MV-4-11 (cell line): ENCODE measurements at places on chromosomes 1 and 21.

GRCh38 chr1:236809148-236809547, 14.1 kb downstream of the MTR start:
- DNase-seq: no peak

- DNase-seq: no peak
These were observed 222.9 kb upstream of the KCNK2 start for GRCh38 chr1:214859647-214860046.

GRCh38 chr21:41016472-41016871, 151.5 kb upstream of the BACE2 start:
- no peak for DNase-seq

GRCh38 chr21:33895356-33895755, 20.2 kb downstream of the ATP5PO start:
- no peak for DNase-seq

GRCh38 chr1:243597383-243597782, 252.7 kb downstream of the AKT3 start:
- no peak for DNase-seq

DNA sequence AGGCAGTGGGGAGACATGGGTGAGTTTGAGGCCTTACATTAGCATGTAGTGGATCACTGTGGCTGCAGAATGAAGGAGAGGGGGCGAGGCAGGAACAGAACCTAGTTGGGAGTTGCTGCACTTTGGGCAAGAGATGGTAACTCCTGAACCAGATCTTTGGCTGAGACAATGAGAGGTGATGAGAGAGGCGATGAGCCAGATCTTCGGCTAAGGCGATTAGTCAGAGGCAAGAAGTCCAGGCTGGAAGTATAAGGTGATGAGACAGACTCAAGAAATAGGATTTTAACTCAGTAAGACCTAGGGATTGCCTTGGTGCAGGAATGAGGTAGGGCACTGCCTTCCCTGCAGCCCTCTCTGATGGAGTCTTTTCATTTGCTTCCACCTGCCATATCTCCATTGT, 9.1 kb upstream of the ARTN start:
- no peak for DNase-seq

DNA sequence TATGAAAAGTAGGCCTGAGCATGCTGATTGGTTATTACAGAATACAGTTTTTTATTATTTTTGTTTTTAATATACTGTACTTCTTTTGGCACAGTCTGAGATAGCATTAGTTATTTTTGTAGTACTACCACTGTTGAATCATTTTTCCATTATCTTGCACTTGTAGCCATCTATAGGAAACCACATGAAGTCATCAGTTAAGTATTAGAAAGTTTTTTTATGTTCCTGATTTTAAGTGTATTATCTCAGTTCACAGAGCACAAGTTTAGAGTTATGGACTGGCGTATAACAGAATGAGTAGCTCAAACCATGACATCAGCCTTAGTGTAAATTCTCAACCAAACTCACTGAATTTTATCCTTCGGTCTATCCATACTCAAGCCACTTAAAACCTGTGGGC, 22.8 kb downstream of the DHX9 start:
- DNase-seq: no peak

GRCh38 chr1:189499736-189500135, 977.9 kb downstream of the BRINP3 start:
- DNase-seq: no peak

DNA sequence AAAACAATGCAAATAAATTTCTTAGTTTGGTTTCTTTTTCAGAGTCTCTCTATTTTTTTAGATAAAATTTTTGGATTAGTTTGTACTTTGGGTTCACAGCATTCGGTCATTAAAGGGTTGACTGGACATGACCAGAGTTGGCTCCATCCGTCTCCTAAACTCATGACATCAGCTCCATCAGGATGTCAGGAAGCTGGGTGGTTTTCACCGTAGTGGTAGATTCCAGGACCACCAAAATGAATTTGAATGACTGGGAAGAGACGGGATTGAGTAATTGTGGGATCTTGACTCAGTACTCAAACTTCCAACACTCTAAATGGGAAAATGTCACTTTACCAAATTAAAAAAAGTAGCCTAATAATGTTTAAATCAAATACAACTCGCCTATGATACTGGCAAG, 279.2 kb upstream of the DUSP10 start:
- no peak for DNase-seq

- no peak for DNase-seq
These were observed 650.0 kb upstream of the RGS18 start for GRCh38 chr1:191508239-191508638.

DNA sequence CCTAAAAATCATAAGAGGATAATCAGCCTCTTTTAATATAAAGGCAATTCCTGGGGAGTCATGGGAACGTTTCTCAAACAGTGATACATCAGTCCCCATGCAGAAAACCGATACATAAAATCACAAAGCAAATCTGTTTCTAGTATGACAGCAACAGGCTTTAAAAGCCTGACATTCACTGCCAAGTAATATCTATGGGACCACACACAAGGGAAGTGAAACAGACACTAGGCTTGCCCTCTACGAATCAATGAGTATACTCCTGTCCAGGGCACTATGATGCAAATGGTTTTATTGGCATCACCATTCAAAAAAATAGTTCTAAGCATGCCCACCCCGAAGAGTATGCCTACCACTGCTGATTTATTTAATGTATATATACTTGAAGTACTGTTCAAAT, 54.4 kb downstream of the TIAM1 start:
- peak; percentile 62 for DNase-seq

GRCh38 chr1:153024413-153024812, 6.6 kb upstream of the SPRR1B start:
- DNase-seq: no peak

GRCh38 chr1:220747437-220748088, 559 bp upstream of the MTARC2 start:
- peak; percentile 17 for DNase-seq

- DNase-seq: peak; percentile 93
These were observed 62.1 kb downstream of the PIK3R3 start for GRCh38 chr1:46070164-46070814.

DNA sequence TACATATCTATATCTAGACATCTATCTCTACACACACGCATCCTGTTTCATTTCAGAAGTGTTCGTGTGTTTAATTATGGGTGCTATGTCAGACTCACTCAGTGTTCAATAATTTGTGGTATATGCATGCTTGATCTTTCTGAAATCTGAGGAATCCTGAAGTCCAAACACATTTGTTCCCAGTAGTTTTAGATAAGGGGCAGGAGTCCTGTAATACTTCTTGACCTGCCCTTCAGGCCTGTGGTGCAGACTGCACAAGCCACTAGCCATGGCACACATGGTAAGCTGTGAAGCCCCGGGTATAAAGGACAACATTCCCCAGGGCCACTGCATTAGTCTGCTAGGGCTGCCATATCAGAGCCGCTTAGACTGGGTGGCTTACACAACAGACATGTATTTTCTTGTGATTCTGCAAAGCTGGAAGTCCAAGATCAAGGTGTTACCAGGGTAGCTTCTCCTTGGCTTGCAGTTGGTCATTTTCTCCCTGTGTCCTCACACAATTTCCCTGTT, 267.2 kb downstream of the RHOU start:
- no peak for DNase-seq

- no peak for DNase-seq
These were observed 33.4 kb downstream of the SLC19A1 start for GRCh38 chr21:45508607-45509565.

DNA sequence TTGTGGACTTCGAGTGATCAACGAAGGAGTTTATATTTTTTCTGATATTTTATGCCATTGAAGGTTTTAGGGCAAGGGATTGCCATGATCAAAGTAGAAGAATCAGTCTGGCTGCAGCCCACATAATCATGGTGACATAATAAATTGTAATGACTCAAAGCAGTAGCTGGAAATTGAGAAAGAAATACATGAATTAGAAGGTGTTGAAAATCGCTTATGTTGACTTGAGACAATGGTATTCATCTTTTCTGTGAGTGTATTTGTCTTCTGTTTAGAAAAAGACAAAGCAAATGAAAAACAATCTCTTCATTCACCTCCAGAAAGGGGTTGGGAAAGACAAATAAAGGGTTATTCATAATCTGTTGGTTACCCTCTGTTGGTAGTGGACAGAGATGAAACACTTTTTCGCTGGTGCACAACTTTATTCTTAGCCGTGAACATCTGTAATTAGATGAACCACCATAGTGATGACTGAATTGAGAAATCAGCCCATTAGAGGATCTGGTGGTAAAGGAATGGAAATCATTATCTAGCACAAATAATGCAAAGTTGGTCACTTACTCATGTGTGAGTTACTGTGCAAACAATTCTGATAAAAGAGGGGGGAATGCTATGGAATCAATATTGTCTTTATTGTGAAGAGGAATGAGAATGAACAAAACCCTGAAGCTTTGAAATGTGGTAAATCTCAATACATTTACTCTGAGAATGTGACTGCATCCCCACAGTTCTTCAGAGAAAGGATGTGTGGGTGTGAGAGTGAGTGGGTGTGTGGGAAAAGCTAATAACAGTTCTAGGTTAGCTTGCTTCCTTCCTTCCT, 121.8 kb downstream of the NTNG1 start:
- DNase-seq: no peak

- DNase-seq: peak; percentile 78
These were observed 120.0 kb downstream of the SETD4 start for GRCh38 chr21:35940074-35940927.

- DNase-seq: no peak
These were observed 14.9 kb downstream of the TRMT13 start for GRCh38 chr1:100147875-100148274.

DNA sequence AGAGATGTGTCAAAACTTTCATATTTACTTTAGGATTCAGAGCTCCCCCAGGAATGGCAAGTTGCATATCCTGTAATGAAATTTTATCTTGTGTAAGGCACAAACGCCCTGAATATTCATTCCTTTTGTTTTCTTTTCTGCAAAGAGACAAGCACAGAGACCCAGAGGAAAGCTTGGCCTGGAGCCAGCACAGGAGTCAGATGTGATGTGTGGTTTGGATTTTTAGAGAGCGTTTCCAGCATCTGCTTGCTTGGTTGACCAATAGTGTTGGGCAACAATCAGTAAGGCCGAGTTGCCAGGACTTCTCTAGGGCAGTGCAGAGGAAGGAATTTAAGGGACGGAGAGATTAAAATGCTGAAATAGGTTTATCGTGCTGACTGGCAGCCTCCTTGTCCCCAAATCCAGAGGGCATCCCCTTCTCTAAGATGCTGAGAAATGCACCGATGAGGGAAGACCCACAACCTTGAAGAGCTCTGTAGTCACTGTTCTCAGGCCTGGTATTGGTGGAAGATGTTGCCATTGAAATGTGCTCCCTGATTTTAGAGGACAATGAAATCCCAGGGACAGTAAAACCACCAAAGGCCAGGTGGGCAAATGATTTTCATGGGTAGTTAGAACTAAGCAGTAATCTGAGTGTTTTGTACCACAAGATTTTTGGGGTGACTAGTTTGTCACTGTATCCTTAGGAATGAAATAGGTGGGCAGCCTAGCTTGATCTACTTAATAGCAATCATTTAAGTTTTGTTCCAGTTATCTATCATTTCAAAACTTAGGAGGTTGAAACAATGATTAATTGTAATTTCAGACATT, 37.9 kb upstream of the RHOU start:
- DNase-seq: peak; percentile 95

DNA sequence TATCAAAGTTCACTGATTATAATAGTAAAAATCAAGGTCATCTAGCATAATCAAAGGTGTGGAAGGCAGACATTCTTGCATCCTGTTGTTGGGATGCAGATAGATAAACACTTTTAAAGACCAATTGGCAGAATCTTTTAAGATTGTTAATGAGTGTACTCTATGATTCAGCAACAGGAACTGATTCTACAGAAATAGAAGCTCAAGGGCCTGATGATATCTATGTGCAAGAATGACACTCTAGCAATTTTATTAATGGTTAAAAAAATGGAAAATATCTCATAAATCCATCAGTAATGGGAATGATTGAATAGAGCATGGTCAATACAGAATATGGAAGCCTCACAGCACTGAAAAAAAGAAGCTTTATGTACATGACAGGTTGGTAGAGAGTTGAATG, 2.2 kb upstream of the ATP1A4 start:
- peak; percentile 24 for DNase-seq

- peak; percentile 92 for DNase-seq
These were observed 11.4 kb upstream of the ZSCAN20 start for GRCh38 chr1:33460947-33461629.

- no peak for DNase-seq
These were observed 21.0 kb upstream of the IFFO2 start for GRCh38 chr1:18977428-18977827.

- DNase-seq: no peak
These were observed 27.3 kb upstream of the ACOT11 start for GRCh38 chr1:54520631-54521321.

DNA sequence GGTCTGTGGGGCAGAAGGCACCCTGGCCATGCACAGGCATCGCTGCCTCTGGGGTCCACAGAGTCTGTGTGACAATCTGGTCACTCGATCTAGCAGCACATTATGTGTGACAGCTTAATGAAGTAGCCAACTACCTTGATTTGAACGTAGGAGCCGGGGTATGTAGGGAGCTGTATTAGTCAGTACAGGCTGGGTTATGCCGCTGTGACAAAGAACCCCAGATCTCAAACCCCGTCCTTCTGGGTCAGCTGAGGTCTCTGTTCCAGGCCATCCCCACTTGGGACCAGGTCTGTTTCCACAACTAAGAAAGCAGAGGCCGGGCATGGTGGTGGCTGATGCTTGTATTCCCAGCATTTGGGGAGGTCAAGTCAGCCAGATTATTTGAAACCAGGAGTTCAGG, 8.3 kb upstream of the ATAD3B start:
- DNase-seq: no peak

DNA sequence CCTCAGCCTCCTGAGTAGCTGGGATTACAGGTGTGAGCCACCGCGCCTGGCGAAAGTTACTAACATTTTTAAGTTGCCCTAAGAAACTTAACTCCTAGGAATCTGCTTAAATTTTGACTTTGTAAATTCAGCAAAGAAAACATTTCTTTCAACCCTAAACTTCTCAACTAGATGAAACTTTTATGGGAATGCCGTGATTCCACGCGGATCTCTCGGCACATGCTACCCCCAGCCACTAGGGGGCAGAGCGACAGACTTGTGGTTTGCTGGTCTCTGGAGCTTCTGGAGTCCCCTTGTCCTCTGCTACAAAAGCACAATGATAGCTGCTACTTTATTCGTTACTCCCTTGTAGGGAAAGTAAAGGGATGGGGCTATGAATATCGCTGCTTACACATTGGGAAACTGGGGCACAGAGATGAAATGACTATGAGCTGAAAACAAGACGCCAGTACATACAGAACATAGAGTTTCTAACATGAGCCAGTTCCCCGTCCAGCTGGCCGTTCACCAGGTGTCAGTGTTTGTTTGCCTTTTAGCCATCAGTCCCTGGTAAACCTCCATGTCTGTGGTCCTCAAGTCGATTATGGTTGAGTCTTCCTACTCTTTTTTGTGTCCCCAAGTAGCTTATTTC, 114.7 kb downstream of the PBX1 start:
- DNase-seq: no peak

DNA sequence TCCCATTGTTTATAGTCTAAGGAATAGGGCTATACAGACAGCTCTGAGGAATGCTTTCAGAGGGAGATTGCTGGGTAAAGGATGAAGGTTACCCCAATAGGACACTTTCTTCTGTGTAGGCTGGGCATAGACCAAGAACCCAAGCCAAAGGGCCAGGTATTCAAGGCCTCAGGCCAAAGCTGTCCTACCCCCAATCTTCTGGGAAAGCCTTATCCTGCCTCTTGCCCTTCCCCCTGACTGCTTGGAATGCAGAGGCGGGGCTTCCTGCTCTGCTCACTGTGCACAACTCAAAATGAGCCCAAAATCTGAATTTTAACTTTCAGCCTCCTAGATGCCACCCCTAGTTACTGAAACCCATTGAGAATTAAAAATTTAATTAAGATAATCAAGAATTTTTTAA, 2.2 kb downstream of the OR10Z1 start:
- no peak for DNase-seq

- no peak for DNase-seq
These were observed 83.0 kb upstream of the BACH1 start for GRCh38 chr21:29215709-29216108.
